Stimulated activated CD4-positive, alpha-beta T cell treated with anti-CD3 and anti-CD28 coated beads, Interleukin-1b, Interleukin-23, amount 100 ng/mL, for 1 hour (primary cell): ENCODE measurements at places on chromosomes 1 and 21.

- DNase-seq, result no peak
These were observed 145.2 kb upstream of the AJAP1 start for GRCh38 chr1:4509206-4509605.

DNA sequence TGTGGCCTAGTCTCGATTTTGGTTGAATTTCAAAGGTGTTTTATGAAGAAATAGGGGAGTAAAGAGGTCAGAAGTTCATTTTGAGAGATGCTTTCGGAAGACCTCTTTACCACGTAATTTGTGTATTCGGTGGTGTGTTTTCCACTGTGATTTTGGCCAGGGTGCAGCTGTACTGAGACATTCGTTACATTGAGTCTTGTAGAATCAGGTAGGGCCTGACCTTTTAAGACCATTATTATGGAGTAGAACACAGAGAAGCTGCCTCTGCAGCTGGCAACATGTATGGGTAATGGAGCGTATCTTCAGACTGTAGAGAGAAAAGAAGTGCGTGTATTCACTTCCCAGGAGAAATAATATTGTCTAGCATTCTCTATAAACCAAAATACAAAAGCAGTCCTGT lies 326.5 kb downstream of the PDE4B start:
- DNase-seq, result no peak

- DNase-seq, result no peak
These were observed 13.3 kb downstream of the ETV3L start for GRCh38 chr1:157086299-157086698.

DNA sequence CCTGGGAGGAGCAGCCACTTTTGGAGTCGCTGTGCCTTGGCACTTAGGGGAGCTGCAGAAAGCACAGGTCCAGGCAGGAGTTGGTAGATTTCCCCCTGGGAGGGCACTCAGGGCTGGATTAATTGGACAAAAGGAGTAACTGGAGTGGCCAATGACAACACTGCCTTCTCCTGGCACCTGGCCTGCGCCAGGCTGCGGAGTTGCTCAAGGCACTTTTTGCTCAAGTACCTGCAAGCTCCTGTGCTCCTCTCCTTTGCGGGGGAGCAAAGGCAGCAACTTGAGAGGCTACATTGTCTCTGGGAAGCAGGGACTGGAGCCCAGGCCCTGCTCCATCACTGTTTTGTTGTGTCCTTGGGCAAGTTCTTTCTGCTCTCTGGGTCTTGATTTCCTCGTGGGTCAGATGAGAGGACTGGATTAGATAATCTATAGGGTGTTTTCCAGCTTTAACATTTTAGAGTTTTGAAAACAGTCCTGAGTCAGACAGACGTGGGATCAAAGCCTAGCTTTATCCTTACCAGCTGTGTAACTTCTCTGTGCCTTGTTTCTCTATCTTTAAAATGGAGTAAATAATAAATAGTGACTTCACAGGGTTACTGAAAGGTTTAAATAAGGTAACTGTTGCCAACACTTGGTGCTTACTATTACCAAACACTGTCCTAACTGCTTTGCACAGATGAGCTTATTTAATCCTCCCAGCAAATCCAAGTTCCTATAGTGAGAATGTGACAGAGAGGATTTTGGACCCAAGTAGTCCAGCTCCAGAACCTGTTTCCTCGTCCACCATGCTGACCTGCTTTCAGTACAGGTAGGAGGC lies 18.0 kb upstream of the GRHL3 start:
- DNase-seq, result no peak

DNA sequence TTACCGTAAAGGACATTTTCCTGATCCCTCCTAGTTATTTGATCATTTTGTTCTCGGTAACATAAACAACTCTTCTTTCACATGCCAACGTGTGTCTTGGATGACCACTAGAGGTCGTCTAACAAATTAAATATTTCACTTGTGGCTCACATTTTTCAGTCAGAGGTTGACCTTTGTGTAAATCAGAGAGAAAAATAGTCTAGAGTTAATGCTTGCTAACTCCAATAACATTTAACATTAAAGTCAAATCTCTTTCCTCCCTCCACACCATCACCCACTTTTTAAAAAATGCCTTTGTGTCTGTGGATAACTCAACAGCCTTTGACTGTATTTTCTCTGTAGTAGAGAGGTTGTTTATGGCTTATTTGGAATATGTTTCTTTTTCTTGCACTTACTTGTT lies 220.5 kb upstream of the B3GALT2 start:
- no peak for DNase-seq

GRCh38 chr1:114209971-114210370 lies 56.3 kb upstream of the SYT6 start:
- DNase-seq, result no peak

GRCh38 chr1:119774746-119775490 lies 6.2 kb upstream of the HMGCS2 start:
- DNase-seq, result no peak

GRCh38 chr1:203321273-203322052 lies 16.1 kb downstream of the BTG2 start:
- DNase-seq, result no peak

- no peak for DNase-seq
These were observed 8.8 kb downstream of the OBSCN start for GRCh38 chr1:228216371-228217320.

GRCh38 chr1:226679853-226680516 lies 59.1 kb downstream of the ITPKB start:
- peak; percentile 66 for DNase-seq

GRCh38 chr1:36855699-36856494 lies 178.4 kb downstream of the GRIK3 start:
- no peak for DNase-seq

GRCh38 chr1:184866991-184867788 lies 107.1 kb downstream of the NIBAN1 start:
- DNase-seq, result peak; percentile 2

GRCh38 chr21:41750051-41750450 lies 16.8 kb downstream of the RIPK4 start:
- no peak for DNase-seq

- peak; percentile 24 for DNase-seq
These were observed 107.5 kb downstream of the ZNF281 start for GRCh38 chr1:200302192-200302920.

GRCh38 chr1:31488528-31488927 lies 75.5 kb downstream of the SERINC2 start:
- DNase-seq, result no peak

GRCh38 chr1:192784397-192784796 lies 24.4 kb upstream of the RGS2 start:
- no peak for DNase-seq

GRCh38 chr1:109980324-109981003 lies 4.1 kb upstream of the AHCYL1 start:
- no peak for DNase-seq

DNA sequence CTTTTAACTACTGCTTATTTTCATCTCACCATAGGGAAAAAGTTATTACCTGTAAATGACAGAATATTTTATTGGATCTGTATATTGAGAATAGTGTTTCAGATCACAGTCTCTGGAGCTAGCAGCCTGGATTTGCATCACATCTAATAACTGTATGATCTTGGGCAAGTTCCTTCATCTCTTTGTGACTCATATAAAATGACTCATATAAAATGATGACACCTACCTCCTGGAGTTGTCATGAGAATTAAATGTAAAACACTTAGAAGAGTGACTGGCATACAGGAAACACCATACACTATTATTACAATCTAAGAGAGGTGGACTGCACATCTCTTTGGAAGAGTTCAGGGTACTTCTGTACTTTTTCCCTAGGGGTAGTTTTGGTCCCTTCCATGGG lies 421.3 kb downstream of the NEGR1 start:
- DNase-seq, result no peak

DNA sequence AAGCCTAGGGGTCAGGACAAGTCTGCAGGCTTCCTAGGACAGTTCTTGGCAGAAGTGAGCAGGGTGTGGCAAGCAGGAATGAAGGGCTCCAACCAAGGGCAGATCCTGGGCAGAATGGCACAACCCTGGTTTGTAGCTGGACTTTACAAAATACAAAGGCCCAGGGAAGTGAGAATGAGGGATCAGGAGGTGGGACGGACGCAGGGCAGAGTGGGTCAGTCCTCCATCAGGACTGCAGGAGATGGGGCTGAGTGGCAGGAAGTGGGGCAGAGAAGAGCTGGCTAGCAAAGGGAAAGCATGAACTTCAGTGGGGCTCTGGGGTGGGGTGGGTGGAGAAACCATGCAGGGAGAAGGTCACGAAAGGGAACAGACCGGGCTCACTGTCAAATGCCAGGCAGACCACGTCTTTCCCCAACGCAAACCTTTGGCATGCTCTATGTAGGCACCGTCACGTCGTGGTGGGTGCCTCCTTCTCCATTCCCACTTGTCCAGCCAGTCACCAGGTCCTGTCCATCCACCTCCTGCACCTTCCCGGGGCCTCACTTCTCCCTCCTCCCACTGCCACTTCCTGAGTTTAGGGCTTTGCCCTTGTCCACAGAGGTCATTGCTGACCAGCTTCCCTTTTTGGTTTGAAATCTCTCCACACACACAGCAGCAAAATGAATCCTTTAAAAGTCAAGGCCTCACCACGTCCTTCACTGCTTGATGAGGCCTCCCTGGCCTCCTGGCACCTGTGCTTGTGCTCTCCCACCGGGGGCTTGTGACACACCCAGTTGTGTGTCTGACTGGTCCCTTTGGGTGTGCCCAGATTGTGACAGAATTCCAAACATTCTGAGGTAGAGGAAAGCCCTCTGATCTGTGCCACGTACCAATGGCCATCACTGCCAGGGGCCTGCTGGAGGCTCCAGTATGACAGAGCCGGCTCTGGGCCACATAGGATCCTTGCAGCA lies 8.7 kb upstream of the CLDN19 start:
- no peak for DNase-seq

- DNase-seq, result no peak
These were observed 68.8 kb upstream of the COL6A1 start for GRCh38 chr21:45912611-45913417.

- DNase-seq, result no peak
These were observed 81.6 kb upstream of the DISP3 start for GRCh38 chr1:11397151-11397901.

- no peak for DNase-seq
These were observed 45.5 kb downstream of the RAB3GAP2 start for GRCh38 chr1:220226752-220227151.

DNA sequence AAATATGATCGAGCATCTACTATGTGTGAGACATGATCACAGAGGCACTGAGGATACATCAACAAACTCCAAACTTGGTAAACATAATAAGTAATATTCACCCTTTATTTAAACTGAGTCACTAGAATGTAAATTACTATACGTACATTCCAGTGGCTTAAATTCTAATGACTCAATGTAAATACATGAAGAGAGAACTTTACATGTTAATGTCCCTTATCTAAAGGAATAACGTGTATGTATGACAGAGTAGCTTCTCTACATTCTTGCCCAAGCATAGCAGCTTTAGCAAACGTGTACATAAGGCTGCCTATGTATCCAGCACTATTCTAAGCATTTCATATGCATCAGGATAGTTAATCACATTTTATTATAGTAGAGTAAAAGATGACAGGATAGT lies 111.8 kb upstream of the CYYR1 start:
- DNase-seq, result no peak
